ENCODE measurements at places on chromosomes 12 and 14.
A peak's percentile ranks its signal among the peaks of the same experiment; 100 is the strongest.

DNA sequence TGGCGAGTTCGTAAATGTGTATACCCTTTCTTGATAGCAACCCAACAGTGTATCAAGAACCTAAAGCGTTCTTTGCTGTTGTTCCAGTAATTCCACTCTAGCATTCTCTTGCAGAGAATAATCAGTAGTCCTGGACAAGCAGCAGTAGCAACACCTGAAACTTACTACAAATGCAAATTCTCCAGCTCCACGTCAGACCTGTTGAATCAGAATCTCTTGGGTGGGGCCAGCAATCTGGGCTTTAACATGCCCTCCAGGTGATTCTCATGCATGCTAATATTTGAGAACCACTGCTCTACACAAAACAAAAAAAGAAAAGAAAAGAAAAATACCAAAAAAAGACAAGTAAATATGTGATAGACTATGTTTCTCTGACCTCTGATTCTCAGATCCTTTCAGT, 10.1 kb downstream of the PTGDR start:
- DNase-seq = no peak

- DNase-seq = no peak
These were observed 67.8 kb upstream of the EGLN3 start for GRCh38 chr14:34018564-34019244.

DNA sequence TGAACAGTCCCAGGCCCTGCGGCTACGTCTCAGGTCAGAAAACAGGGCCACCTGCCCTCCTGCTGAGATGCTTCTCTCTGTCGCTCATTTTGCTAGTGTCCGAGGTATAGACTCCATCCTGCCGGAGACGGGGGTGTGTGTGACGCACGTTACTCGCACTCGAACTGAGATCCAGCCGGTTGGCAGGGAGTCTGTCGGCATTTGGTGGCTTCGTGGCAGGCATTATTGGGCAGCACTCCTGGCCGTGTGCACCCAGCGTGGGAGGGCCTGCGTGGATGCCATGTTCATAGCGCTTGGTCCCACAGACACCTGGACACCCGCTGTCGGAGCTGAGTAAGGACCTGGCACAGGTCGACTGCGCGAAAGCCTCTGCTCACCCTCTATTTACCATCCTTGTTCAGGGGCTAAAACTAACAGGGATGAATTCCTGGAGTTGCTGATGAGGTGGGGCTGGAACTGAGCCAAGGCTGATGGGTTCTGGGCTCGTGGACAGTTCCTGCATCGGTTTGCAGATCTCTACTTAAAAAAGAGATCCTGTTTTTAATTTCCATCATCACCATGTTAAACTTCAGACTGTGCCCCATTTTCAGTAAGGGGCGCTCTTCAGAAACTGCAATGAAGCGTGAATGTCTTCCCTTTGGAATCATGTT, 28.6 kb downstream of the AACS start:
- DNase-seq = peak; percentile 51

DNA sequence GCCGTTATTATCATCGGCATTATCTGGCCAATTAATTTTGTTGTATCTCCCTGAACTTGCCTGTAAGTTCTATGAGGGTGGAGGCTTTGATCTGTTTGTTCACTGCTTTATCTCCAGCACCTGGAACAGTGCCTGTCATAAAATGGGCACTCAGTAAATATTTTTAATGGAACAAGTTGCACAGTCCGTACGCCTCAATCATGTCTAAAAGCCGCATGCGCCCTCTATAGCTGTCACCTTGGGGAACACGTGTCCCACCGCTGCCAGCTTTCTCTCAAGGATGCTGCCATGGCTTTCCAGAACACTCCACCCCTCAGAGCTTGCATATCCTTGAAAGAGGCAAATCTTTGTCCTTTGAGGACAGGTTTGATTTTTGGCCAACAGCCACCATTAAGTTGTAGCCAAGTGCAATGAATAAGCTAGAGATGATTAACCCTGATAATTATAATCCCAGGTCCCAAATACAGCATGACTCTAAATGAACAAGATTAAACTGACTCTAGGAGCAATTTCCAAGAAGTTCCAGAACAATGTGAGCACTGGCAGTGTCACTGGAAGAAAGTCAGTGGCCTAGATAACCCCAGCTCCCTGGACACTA, 55.1 kb downstream of the ERH start:
- no peak for DNase-seq

- no peak for DNase-seq
These were observed 1.5 kb downstream of the RAP1B start for GRCh38 chr12:68612202-68612601.
